ENCODE measurements at places on chromosomes 16 and 17.

DNA sequence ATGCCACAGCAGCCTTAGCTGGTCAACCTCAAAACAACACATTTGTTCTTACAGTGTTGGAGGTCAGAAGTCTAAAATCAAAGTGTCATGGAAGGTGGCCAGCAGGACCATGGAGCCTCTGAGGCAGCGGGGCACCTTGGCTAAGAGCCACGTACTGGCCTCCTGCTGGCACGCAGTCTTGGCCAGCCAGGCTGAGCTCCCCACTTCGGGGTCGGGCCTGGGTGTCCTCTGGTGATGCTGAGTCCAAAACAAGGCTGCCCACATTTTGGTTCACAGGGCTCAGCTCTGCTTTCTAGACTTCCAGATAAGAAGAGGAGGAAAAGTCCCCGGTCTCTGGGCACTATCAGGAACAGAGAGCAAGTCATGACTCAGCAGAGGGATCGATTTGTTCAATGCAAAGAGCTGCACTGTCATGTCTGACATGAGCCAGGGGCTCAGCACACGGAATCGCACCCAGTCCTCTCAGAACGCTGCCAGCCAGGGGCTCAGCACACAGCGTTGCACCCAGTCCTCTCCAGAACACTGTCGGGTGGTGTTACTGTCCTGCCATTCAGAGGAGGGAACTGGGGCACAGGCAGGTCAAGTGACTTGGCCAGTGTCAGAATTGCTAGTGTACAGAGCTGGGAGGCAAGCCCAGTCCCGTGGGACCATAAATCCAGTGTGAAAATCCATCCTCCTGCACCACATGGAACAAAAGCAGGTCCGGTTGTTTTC is 2.5 kb downstream of the LGALS9 start:
- DNase-seq, result no peak

DNA sequence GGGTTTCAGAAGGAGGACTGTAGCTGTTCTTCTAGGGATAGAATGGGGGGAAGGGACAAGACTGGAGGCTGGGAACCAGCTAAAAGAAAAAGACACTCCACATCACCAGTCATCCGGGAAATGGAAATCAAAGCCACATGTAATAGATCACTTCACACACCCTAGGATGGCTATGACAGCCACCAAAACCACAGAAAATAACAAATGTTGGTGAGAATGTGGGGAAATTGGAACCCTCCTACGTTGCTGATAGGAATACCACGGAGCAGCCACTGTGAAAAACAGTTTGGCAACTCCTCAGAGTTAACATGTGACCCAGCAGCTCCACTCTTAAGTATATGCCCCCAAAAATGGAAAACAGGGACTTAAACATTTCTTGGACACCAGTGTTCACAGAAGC is 2.3 kb downstream of the TLE7 start:
- no peak for DNase-seq

- DNase-seq, result no peak
Measured at GRCh38 chr17:350706-351448, 1.7 kb downstream of the RPH3AL start.

- DNase-seq, result no peak
Measured at GRCh38 chr16:89322321-89323119, 105.0 kb downstream of the ZNF778 start.

DNA sequence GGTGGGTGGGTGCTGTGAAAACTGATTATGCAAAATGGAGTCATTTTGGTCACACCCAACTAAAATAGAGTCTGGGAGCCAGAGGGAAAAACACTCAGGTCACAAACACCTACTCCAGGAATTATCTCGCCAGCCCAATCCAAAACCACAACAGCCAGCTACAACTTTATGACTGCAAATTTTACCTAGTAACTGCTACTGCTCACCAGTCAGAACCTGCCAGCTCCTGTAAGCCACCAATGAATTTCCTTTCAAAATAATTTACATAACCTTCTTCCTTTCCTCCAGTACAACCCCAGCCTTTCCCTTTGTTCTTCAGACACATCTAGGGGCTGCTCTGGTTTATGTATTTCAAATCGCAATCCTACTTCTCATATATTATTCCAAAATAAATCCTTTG is 52.6 kb upstream of the DYNLRB2 start:
- DNase-seq, result no peak

- no peak for DNase-seq
Measured at GRCh38 chr17:47685556-47686275, 8.2 kb upstream of the TBKBP1 start.

GRCh38 chr17:441155-441950 is 88.7 kb upstream of the RPH3AL start:
- DNase-seq, result no peak

DNA sequence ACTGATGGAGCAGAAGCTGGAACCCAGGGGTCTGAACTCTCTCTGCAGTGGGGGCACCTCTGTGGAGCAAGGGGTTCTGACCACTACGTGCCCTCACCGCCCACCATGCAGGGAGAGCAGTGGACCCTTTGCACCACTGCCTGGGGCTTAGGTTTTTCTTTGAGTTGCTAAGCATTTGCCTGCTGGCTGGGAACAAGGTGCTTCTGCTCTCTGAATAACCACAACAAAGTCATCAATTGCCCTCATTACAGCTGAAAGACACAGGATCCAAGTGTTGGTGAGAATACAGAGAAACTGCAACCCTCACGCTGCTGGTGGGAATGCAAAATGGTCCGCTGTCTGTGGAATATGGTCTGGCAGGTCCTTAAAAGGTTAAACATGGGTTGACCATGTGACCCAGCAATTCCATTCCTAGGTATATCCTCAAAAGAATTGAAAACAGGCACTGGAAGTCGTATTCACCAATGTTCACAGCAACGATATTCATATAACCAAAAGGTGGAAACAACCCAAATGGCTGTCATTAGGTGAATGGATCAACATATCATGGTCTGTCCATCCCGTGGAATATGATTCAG is 22.8 kb downstream of the NLRC3 start:
- no peak for DNase-seq

- DNase-seq, result no peak
Measured at GRCh38 chr16:84421081-84421937, 53.0 kb downstream of the ATP2C2 start.

- peak; percentile 61 for DNase-seq
Measured at GRCh38 chr17:8954339-8954738, 11.2 kb downstream of the PIK3R5 start.

GRCh38 chr16:12020009-12020408 is 43.5 kb downstream of the SNX29 start:
- DNase-seq, result no peak

DNA sequence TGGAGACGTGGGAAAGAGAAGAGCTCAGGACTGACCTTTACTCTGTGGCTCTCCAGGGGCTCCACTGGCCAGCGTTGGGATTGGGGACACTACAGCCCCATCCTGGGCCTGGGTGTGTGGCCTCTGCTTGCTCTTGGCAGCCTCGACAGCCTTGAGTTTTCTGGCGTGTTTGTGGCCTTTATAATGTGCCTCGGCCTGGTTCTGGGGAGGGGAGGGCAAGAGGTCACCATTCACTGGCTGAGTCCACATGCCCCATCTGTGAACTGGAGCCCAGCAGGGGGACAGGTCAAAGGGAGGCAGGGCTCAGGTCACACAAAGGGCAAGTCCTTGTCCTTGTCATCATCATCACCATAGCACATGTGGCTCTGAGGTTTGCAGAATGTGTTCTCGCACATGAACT is 11.7 kb downstream of the NKIRAS2 start:
- DNase-seq, result no peak

GRCh38 chr17:44053125-44053872 is 13.2 kb downstream of the LSM12 start:
- no peak for DNase-seq

- DNase-seq, result no peak
Measured at GRCh38 chr16:55495616-55496289, 13.1 kb upstream of the LPCAT2 start.

DNA sequence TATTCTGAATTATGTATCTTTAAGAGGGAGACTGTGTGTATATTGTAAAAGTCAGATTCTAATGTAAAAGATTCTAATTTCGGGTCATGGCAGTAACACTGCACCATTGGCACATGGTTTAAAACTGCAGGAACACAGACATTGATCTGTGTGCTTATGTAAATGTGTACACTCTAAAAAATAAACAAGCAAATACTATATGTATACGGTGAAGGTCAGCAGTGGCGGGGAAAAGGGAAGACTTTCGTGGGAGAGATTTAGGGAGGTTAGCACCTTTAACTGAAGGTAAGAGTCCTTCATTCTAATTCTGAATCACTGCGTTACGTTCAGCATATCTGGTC is 157.8 kb upstream of the FAM20A start:
- no peak for DNase-seq

GRCh38 chr16:80682421-80683070 is 121.9 kb downstream of the CDYL2 start:
- DNase-seq, result no peak

GRCh38 chr16:51025588-51026290 is 125.3 kb downstream of the SALL1 start:
- no peak for DNase-seq

DNA sequence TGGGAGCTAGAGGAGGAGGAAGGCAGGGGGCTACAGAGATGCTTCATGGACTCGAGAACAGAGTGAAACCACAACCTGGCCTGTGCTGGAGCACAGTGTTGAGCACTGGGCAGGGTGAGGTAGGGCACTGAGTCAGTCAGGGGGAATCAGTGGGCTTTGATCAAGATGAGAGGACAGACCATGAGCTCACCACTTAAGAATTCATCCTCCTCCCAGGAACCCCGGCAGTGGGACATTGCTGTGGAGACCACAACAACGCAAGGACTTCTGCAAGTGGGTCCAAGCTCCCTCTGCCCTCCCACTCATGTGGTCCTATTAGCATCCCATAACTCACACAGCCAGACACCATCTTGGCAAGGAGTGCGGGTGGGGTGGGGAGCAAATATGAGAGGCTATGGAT is 1.7 kb upstream of the CES5A start:
- DNase-seq, result no peak

DNA sequence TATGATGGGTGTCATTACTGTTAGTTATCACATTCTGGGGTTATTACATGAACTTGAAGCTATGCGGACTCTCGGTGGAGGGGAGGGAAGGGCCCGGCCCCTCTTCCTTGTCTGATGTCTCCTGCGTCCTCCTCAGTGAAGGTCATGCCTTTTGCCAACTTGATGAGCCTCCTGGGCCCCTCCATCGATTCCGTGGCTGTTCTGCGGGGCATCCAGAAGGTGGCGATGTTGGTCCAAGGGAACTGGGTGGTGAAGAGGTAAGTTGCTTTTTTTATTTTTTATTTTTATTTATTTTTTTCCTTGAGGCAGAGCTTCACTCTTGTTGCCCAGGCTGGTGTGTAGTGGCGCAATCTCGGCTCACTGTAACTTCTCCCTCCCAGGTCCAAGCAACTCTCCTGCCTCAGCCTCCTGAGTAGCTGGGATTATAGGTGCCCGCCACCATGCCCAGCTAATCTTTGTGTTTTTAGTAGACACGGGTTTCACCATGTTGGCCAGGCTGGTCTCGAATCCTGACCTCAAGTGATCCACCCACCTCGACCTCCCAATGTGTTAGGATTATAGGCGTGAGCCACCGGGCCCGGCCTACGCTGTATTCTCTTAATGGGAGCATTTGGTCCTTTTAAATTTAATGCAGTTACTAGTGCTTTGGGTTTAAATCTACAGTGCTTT is 21.6 kb downstream of the POLR3E start:
- peak; percentile 41 for DNase-seq

- DNase-seq, result no peak
Measured at GRCh38 chr17:60641126-60641525, 36.5 kb upstream of the BCAS3 start.

Data from activated CD4-positive, alpha-beta T cell treated with anti-CD3 and anti-CD28 coated beads for 1 hour (primary cell).